ENCODE measurements at places on chromosomes 5 and 9. TPM values are rescaled to one million over a fixed set of nuclear protein-coding genes. Genes with fewer than 3 reads are reported as not detected.

The TSSK1B gene
- total RNA-seq, result not detected

The ZNF658 gene
- total RNA-seq, result 1.7 TPM

The NELFB gene
- total RNA-seq, result 60.5 TPM

The FAT2 gene
- total RNA-seq, result 0.01 TPM

The SLC34A3 gene
- total RNA-seq, result 0.07 TPM

The ZNF189 gene
- total RNA-seq, result 6.8 TPM

The TNFSF8 gene
- not detected for total RNA-seq

The AFAP1L1 gene
- 12.0 TPM for total RNA-seq

The SPAG8 gene
- total RNA-seq, result 0.35 TPM

The SAXO1 gene
- not detected for total RNA-seq

The IPPK gene
- total RNA-seq, result 13.0 TPM

The IL9 gene
- not detected for total RNA-seq

The ARHGEF28 gene
- total RNA-seq, result 13.3 TPM

The PTGS1 gene
- 1.5 TPM for total RNA-seq

The TEX48 gene
- not detected for total RNA-seq

The FSD1L gene
- 4.6 TPM for total RNA-seq

The PCDHA4 gene
- 1.1 TPM for total RNA-seq

The GPR21 gene
- not detected for total RNA-seq

The CNTNAP3B gene
- 15.8 TPM for total RNA-seq

The COL15A1 gene
- 0.63 TPM for total RNA-seq

The PLCXD3 gene
- 0.07 TPM for total RNA-seq

The RASGRF2 gene
- 1.2 TPM for total RNA-seq

The LECT2 gene
- total RNA-seq, result not detected

The MARVELD2 gene
- 2.4 TPM for total RNA-seq

The ORM2 gene
- total RNA-seq, result not detected

The HK3 gene
- 0.10 TPM for total RNA-seq

The SLC9A3 gene
- 2.2 TPM for total RNA-seq

The PROB1 gene
- 0.20 TPM for total RNA-seq

The OLFML2A gene
- total RNA-seq, result 22.1 TPM

The ARHGEF39 gene
- 16.9 TPM for total RNA-seq

The CNTFR gene
- total RNA-seq, result 0.17 TPM

The SETD9 gene
- total RNA-seq, result 4.8 TPM

The OLFM1 gene
- 9.9 TPM for total RNA-seq

The FAXDC2 gene
- total RNA-seq, result 0.55 TPM

The ERAP2 gene
- 1.3 TPM for total RNA-seq

The SPATA31D1 gene
- total RNA-seq, result not detected

The PRDM9 gene
- not detected for total RNA-seq

The LRRC19 gene
- not detected for total RNA-seq

The DCAF12 gene
- total RNA-seq, result 47.1 TPM

The SPATA31D4 gene
- not detected for total RNA-seq

The ACOT12 gene
- not detected for total RNA-seq

The TRPM6 gene
- 2.5 TPM for total RNA-seq

The GBGT1 gene
- total RNA-seq, result 2.0 TPM

The OR5C1 gene
- not detected for total RNA-seq

The SDHA gene
- 121 TPM for total RNA-seq

The SOX30 gene
- total RNA-seq, result not detected

The SELENOP gene
- 0.18 TPM for total RNA-seq

The ANKDD1B gene
- not detected for total RNA-seq

The OGN gene
- not detected for total RNA-seq

The PCDHGA11 gene
- not detected for total RNA-seq

The AQP7 gene
- 0.31 TPM for total RNA-seq
